Stimulated activated CD8-positive, alpha-beta memory T cell treated with anti-CD3 and anti-CD28 coated beads, Interleukin-4, amount 100 ng/mL, for 1 hour (primary cell): ENCODE measurements at places on chromosomes 16 and 17.

DNA sequence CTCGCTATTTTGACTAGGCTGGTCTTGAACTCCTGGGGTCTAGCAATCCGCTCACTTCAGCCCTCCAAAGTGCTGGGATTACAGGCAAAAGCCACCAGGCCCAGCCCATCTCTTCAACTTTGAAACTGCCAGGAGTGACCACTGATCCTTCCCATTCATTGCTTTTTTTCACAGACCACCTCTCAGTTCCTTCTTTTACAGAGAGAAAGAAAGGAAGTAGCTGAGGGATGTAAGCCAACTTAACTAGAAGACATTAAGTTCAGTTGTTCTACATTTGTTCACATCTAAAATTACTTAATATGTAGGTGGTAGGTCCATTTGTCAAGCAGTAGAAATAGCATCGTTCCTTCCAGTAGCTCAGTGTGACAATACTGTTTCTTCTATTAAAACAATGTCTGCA, 219.8 kb downstream of the STX8 start:
- no peak for DNase-seq

DNA sequence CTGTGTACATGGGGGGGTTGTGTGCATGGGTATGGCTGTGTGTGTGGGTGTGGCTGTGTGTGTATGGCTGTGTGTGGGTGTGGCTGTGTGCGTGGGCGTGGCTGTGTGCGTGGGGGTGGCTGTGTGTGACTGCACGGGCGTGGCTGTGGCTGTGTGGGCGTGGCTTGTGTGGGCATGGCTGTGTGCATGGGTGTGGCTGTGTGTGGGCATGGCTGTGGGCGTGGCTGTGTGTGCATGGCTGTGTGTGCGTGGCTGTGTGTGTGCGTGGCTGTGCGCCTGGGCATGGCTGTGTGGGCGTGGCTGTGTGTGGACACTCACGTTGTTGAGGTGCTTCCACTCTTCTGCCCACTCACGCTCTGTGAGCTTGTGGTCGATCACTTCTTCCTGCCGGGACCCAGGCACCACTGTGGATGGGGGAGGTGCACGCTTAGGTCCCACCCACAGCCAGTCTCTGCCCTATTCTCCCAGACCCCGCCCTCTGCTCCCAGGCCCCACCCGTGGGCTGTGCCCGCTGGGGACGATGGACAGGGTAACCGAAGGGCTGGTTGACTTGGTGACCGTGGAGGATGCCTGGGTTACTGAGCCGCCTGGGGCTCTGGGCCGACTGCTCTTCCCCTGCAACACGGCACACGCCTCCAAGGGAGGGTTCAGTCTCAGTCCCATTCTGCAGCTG, 16.0 kb upstream of the PABPN1L start:
- no peak for DNase-seq

GRCh38 chr17:27479838-27480237, 23.6 kb downstream of the KSR1 start:
- no peak for DNase-seq

GRCh38 chr17:6305613-6306360, 129.1 kb downstream of the AIPL1 start:
- DNase-seq: no peak
